ENCODE measurements at places on chromosomes 16 and 17.

GRCh38 chr16:9820476-9821246 is 361.6 kb downstream of the GRIN2A start:
- no peak for DNase-seq

DNA sequence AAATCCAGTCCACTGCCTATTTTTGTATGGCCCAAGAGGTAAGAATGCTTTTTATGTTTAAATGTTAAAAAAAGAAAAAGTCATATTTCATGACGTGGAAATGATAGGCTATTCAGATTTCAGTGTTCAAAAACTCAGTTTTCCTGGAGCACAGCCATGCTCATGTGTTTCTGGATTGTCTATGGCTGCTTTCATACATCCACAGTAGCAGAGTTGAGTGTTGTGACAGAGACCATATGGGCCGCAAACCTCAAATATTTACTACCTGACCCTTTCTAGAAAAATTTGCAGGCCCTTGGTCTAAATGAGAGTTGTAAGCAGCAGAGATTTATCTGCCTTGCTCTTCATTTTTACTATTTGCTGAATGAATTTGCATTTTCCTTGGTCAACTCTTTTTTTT is 264.1 kb downstream of the CBLN1 start:
- no peak for DNase-seq

DNA sequence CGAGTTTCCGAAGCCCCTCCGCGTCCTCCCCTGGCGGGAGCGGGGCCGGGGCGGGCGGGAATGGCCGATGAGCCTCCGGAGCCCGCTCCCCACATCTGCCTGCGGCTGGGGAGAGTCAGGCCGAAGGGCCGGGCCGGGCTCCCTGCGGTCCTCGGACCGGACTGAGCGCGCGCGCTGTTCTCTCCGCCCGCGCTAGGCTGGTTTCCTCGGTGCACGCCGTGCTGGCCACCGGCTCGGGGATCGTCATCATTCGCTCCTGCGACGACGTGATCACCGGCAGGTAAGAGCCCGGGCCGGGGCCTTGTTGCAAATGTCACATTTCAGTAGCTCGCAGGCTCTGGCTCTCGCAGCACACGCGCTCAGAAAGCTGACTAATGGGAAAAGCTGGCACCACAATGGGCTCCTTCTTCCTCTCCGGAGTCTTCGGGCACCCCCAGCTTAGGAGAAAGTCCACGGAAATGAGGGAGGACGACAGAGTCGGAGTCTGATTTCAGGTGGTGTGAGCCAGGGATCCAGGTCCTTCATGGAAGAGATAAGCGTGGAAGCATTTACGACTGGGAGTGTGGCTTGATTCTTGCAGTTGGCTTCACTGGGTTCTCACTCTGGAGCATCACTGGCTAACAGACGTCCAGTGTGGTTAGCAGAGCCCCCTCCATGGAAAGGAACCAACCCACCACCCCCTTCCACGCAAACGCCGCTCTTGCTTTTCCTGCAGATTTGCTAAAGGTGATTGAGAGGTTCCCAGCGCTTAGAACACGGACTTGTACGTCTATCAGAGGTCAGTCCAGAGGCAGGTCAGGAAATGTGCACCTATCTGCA is 715 bp downstream of the TLCD3A start:
- DNase-seq = no peak

DNA sequence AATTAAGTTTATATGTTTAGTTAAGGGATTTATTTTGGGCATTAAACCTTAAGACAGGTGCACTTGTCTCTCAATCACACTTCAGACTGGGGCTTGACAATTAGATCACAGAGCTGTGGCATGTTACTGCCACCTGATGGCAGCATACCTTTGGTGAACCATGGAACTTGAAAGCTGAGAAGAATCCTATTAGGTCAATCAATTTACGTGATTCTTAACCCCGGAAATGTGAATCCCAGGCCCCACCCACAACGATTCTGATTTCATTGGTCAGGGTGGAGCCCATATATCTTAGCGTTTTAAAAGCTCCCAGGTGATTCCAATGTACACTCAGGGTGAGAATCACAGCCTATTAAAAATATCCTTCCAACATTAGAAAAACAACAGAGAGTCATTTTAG is 91.0 kb downstream of the GSG1L start:
- no peak for DNase-seq
